ENCODE measurements at places on chromosomes 6 and 20.

GRCh38 chr6:131001945-131002660 lies 60.9 kb downstream of the EPB41L2 start:
- no peak for DNase-seq

DNA sequence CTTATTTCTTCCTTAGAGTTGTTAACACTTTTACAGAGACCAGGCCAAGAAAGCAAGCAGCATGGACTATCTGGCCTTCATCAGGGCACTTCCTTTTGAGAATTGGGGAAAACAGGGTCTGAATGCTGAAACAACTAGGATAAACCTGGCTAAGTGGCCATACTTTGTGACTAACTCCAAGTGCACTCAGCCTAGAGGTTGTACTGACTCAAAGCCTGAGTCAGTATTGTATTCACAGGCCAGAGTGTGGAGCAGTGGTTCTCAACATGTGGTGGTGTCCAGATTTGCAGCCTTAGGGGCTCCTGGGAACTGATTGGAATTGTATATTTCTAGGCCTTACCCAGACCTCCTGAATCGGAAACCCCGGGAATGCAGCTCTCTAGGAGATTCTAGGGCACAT lies 20.1 kb downstream of the SEC23B start:
- no peak for DNase-seq

GRCh38 chr6:126050795-126051194 lies 64.5 kb downstream of the TRMT11 start:
- no peak for DNase-seq

GRCh38 chr6:5179917-5180316 lies 80.8 kb downstream of the LYRM4 start:
- no peak for DNase-seq

DNA sequence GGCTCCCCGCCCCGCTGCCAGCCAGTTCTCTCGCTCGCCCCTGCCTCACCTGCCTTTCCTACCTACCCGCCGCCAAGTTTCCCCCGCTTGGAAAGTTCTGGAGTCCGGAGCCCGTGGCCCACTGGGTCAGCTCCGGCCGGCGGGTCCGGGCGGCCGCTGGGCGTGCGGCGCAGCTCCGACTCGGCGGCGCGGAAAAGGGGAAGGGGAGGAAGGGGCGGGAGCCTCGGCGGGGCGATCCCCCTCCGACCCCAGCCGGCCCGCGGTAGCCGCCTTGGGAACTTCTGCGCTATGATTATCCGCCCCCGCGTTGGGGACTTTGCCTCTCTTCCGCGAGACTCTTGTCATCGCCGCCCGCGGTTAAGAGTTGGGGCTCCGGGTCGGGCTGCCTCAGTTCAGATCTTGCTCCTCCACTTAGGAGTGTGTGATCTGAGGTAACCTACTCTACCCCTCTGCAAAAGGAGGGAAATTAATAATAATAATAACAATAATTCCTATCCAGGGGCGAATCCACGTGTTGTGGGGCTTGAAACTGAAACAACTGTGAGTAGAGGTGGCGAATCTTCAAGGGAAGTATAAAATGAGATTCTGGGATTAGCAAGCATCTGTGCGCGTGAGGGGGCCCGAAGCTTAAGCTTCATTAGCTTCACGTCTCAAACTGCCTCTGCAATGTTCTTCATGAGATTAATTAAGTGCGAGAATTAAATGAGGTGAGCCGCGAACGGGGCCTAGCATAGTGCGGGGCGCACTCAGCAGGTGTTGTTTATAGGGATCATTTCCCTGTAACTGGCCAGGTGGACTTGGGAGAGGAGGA lies 30.8 kb downstream of the SF3B5 start:
- DNase-seq = no peak

DNA sequence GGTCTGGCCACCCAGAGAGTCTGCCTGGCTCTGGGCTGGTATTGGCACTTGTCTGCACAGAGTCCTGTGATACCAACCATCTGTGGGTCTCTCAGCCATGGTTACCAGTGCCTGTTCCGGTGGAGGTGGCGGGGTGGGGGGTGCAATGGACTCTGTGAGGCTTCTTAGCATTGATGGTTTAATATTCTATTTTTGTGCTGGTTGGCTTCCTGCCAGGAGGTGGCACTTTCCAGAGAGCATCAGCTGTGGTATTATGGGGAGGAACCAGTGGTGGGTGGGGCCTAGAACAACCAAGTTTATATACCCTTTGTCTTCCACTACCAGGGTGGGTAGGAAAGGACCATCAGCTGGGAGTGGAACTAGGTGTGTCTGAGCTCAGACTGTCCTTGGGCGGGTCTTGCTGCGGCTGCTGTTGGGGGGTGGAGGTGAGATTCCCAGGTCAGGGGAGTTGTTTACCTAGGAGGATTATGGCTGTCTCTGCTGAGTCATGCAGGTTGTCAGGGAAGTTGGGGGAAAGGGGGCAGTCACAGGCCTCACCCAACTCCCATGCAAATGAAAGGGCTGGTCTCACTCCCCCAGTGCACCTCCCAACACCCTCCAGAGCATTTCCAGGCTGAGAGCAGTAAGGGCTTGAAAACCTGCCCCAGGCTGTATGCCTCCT lies 117.5 kb downstream of the FLRT3 start:
- DNase-seq = no peak

DNA sequence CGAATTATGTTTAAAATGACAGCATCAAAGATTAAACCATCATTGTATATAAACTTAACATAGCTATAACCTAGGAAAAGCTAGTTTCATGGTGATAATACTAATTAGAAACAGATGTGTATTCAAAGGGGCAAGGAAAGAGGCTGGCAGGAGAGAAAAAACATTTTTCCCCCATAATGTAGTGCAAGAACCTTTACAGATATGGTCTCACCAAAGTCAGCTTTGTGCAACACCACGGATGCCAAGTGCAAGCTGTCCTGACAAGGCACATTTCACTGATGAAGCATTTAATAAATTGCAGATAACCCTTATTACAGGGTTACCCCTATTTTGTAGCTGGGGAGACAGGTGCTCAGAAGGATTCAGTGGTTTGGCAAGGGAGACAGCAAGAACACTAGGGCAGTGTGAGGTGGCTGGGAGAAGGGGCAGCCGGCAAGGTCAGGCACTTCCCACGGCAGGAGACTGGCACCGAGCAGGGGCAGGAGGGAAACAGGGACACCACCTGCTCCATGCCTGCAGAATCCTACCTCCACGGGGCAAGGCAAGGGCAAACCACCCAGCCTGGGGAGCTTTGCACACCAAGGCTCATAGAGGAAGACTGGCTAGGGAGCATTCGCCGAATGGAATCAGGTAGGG lies 6.5 kb downstream of the RPS6KA2 start:
- DNase-seq = no peak

- no peak for DNase-seq
Observed at GRCh38 chr20:1494436-1494835, 3.2 kb upstream of the SIRPB2 start.

- no peak for DNase-seq
Observed at GRCh38 chr20:56896447-56896846, 267.3 kb downstream of the TFAP2C start.

DNA sequence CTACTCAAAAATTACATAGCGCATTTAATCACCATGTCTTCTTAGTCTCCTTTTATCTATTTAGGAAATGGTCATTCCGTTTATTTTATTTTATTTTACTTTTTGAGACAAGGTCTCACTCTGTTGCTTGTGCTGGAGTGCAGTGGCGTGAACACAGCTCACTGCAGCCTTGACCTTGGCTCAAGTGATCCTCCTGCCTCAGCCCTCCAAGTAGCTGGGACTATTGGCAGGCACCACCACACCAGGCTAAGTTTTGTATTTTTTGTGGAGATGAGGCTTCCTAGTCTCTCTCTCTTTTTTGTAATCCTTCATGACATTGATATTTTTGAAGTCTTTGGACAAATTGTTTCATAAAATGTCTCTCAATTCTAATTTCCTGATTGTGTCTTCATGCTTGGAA lies 4.7 kb upstream of the MYLK4 start:
- DNase-seq = no peak

- no peak for DNase-seq
Observed at GRCh38 chr6:43093436-43094289, 17.5 kb downstream of the PTK7 start.

DNA sequence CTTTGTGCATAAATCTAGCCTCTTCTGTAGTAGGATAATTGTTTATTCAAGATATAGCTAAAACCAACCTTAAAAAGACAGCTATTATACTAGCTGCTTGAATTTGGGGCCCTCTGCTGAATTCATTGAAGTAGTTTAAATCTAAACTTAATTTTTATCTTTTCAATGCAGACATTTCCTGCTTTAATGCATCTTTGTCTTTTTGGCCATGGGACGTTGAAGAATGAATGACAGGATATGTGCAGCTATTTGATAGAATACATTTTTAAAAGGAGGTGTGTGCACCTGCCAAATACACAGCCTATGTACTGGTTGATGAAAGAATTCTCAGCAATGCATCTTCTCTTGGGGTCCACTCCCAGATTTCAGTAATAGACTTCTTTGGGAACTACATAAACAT lies 524.9 kb downstream of the PHF3 start:
- no peak for DNase-seq

GRCh38 chr20:58109918-58110635 lies 118.4 kb downstream of the ANKRD60 start:
- no peak for DNase-seq

DNA sequence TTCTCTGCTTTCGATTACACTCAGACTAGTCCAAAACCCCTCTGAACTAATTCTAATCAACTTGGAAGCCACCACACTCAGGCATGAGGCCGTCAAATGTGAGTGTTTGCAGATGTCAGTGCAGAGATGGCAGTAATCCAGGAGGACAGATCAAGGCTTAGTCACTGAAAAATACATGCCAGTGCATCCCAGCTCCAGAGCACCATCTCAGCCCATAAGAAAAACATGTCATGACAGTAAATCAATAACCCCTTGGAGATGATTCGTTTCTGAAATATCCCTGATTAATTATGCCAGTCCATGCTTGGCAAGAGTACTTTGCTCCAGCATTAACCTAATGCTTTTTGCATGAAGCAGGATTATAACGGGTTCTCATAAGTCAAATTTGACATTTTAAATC lies 179.5 kb downstream of the ADAT2 start:
- DNase-seq = no peak

DNA sequence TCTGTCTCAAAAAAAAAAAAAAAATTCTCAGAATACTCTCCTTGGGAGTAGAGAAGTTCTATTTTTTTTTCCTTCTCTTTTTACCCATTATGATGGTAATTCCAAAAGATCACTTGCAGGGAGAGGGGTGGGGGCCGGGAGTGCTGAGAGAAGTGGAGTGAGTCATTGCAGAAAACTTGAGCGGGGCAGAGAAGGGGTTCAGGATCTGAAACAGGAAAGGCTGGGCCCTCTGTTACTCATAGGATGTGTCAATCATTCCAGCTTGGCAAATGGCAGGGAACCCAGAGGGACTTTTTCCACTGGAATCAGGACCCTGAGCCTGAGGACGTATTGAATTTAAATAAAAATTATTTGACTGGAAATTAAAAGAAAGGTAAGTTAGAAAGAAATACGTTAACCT lies 111.4 kb upstream of the ARMC2 start:
- DNase-seq = no peak

- DNase-seq = no peak
Observed at GRCh38 chr20:52096117-52096516, 95.5 kb downstream of the ZFP64 start.

All from nucleus accumbens (tissue), 56 donors.